Left ventricle myocardium inferior (tissue), 1 donor: ENCODE measurements at places on chromosomes 2 and 18.

GRCh38 chr18:23614891-23615290 is 28.6 kb upstream of the NPC1 start:
- no peak for DNase-seq

- DNase-seq, result no peak
Measured at GRCh38 chr2:29059624-29060023, 14.7 kb downstream of the PCARE start.

DNA sequence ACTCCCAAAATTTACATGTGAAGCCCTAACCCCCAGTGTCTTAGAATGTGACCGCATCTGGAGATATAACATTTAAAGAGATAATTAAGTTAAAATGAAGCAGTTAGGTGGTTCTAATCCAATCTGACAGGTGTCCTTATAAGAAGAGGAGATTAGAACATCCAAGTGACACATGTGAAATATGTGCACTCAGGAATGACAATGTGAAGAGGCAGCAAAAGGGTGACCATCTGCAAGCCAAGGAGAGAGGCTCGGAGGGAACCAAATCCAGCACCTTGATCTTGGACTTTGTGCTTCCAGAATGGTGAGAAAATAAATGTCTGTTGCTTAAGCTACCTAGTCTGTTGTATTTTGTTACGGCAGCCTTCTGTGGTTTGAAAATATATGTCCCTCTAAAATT is 165.4 kb downstream of the FIGN start:
- no peak for DNase-seq

DNA sequence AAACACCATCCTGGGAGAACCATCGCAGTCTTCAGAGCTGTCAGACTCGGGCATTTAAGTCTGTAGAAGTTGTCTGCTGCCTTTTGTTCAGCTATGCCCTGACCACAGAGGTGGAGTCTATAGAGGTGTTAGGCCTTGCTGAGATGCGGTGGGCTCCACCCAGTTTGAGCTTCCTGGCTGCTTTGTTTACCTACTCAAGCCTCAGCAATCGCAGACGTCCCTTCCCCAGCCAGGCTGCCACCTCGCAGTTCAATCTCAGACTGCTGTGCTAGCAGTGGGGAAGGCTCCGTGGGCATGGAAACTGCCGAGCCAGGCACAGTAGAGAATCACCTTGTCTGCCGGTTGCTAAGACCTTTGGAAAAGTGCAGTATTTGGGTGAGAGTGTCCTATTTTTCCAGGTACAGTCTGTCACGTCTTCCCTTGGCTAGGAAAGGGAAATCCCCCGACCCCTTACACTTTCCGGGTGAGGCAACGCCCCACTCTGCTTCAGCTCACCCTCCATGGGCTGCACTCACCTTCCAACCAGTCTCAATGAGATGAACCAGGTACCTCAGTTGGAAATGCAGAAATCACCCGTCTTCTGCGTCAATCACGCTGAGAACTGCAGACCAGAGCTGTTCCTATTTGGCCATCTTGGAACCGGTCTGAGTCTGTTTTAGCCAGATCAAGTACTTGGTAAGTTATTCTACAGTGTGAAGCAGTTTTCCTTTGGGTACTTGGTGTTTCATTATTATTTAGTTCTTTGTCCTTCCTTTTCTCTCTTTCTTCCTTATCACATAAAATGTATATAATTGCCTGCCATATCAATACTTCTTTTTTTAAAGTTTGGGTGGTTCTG is 71.5 kb downstream of the CDC42EP3 start:
- DNase-seq, result no peak

DNA sequence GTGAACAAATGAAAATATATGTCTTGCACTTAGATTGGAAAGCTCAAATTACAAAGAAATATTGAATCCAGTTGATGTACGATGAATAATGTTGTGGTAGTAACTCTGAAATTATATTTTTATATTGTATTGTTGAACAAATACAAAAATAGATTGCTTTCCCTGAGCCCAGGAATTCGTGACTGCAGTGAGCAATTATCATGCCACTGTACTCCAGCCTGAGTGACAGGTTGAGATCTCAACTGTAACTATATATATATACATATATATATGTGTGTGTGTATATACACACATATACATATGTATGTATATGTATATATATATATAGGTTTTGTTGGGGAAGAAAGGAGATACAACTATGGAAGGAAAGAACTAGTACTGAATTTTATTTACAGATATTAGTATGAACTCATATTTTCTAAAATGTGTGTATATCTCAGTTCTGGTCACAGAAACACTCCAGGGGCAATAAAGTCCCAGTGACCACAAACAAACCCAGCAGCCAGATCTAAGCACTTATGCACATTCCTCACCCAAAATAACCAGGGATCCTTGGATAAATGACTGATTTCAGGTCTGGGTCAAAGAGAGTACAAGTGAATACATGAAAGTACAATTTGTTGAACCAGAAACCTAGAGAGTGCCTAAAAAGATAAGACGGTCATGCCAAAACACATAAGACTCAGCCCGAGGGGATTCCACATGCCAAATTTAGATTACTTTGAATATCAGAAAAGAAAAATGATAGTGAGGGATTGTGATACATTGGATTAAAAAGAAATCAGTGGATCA is 146.3 kb downstream of the TMX3 start:
- no peak for DNase-seq

- DNase-seq, result no peak
Measured at GRCh38 chr2:120017201-120017600, 4.3 kb downstream of the EPB41L5 start.

DNA sequence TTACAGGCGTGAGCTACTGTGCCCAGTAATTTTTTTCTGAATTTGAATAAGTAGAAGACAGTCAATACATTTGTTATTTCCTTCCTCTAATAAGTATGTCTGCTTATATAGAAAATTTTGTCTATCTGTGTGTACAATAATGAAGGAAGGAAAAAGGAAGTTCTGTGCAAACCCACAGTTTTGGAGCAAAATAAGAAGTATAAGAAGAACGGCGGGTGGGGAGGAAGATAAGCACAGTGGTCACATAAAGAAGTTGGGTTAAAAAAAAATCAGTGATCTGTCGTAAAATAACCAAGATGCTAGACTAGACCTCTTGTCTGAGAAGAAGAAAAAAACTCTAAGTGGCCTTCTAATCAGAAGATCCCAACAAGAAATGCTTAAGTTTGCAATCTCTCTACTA is 20.2 kb downstream of the MGAT4A start:
- DNase-seq, result no peak

DNA sequence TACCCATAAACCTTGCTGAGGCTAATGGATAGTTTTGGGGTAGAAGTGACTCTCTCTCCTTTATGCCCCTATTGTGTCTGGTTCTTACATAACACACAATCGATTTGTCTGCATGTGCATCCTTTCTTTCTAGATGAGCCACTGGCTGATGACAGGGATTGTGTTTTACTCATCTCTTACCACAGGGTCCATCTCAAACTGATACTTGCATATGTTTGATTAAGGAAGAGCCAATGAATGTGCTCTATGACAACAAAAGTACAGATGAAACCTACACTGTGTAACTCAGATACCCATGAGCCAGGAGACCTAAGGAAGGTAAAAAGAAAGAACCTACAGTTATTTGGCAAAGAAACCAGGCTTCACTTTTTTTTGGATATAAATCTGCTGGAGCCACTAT is 13.2 kb upstream of the BZW1 start:
- DNase-seq, result no peak

DNA sequence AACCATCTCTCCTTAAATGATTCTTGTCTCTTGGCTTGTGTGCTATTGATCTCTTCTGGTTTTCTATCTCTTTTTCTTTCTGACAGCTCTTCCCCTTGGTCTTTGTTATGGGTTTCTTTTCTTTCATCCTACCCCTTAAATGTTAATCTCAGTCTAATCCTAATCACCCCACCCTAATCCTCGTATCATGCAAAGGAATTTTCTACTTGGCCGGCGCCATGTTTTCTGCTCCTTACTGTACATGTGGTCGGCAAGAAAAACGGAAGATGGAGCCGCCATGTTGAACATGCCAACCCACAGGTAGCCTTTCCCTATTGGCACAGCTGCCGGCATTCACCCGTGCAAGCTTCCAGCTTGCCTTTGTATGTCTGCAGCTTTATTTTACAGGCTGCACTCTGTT is 61.8 kb upstream of the VPS54 start:
- DNase-seq, result no peak

- no peak for DNase-seq
Measured at GRCh38 chr2:180722551-180723239, 257.7 kb upstream of the UBE2E3 start.

DNA sequence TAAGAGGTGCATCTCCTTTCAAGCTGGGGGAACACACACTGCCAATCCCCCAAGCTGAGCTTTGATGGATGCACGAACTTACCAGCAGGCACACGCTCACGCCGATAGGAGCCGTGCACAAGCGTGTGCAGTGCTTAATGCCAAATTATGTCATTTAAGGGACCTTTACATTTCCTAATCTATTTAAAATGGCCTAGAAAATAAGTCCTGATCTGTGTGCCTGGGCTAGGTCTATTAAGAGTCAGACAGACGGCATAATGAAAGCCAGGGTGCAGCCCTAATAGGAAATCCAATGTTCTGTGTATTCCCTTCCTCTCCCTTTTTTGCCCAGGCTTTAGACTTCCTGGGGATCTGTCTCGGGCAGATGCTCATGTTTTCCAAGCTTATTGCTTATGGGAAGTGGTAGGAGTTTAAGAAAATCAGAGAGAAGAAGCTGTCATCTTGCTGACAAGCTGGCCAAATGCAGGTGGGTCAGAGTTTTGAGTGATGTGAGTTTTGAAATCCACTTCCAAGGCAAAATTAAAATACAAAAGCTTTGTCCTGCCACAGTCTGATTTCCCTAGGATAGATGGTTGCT is 142.6 kb downstream of the MYT1L start:
- no peak for DNase-seq

- DNase-seq, result no peak
Measured at GRCh38 chr2:102028470-102028869, 36.7 kb downstream of the IL1R2 start.

- DNase-seq, result no peak
Measured at GRCh38 chr18:67132919-67133318, 383.6 kb downstream of the DSEL start.

- DNase-seq, result no peak
Measured at GRCh38 chr2:120791962-120792297, 56.3 kb downstream of the GLI2 start.

- no peak for DNase-seq
Measured at GRCh38 chr2:61167579-61167978, 5.6 kb downstream of the C2orf74 start.

- DNase-seq, result no peak
Measured at GRCh38 chr18:68693091-68693815, 21.7 kb downstream of the TMX3 start.

GRCh38 chr2:195600778-195601177 is 56.2 kb upstream of the SLC39A10 start:
- DNase-seq, result no peak

DNA sequence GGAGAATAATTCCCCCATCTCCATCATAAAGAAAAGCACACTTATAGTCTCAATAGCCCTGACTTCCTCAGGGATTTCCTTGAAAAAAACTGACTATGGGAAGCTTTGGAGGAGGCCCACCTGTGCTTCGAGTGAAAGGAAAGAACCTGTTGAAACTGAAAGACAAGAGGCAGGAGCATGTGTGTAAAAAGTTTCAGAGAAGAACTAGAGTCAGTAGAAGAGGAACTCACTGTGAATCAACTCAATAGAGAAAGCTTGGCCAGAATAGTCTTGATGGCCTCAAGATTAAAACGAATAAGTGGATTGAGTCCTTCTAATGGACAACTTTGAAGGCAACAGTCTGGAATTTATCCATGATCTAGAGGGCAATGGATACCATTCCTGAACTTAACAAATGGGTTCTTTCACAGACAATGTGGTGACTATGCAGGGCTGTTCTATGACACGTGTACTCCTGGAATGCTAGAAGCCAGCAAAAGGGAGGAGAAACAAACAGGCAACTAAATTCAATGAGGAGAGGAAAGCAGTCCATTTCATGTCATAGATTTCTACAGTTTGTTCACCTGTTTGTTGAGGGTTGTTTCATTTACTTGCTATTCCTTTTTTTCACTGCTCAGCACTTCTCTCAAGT is 442.3 kb downstream of the GRB14 start:
- DNase-seq, result no peak

- no peak for DNase-seq
Measured at GRCh38 chr2:61789807-61790602, 63.9 kb downstream of the FAM161A start.

DNA sequence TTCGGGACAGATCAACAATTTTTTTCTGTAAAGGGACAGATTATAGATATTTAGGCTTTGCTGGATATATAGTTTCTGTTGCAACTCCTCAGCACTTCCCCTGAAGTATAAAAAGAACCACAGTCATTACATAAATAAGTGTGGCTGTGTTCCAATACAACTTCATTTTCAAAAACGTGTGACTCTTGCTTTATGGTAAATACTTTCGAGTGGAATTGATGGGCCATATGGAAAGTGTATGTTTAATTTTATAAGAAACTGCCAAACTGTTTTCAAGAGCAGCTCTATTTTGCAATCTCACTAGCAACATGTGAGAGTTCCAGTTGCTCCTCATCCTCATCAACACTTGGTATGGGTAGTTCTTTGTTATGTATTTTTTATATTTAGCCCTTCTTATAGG is 370.9 kb downstream of the PLCL1 start:
- no peak for DNase-seq

DNA sequence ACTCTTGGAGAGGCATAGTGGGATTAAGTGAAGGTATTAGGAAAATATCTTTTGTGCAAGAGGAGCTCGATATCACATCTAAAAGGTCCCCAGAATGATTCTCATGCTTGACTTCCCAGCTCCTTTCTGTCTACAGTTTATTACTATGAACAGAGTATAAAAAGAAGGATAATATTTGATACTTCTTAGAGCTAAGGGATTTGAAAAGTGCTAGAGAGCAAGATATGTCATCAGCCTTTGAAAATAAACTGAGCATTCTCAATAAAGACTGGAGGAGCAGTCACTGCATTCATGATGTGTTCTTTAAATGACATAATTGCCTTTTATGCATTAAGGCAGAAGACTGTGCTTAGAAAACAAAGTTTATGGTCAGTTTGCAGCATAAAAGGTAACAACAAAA is 543.2 kb upstream of the NRXN1 start:
- DNase-seq, result no peak

GRCh38 chr2:88690591-88691338 is 708 bp upstream of the RPIA start:
- DNase-seq, result peak; percentile 25

DNA sequence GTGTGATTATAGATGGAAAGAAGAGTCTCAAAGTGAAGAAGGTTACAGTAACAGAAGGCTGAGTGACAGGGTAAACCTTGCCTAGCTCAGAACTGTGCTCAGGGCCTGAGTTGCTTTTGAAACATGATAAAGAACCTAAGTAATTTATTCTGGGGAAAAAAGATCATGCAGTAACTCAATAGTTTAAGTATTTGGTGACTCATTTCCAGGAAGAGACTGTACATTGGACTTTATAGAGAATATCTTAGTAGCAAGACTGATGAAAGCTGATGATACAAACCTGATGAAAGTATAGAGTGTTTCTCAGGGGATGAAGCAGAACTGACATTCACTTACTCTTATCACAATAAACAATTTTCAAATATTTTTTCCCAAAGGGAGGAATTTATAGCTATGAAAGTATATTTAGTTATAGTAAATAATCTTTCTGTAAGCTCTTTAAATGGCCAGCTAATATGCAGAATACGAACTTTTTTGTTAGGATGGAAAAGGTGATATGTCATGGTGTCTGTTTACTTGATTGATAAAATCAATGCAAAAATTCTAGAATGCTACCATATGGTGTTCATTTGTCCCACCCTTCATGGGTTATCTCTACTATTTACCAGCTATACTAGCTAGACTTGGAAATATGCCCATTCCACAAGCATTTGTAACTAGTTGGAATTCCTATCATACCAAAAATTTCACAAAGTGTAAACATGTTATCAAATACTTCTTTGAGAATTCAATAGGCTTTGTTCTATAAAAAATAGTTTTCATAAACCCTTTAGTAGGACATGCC is 1265.5 kb upstream of the ACVR2A start:
- DNase-seq, result no peak
